ENCODE measurements at places on chromosomes 3 and 15.

GRCh38 chr3:12420393-12420792, 63.9 kb upstream of the TSEN2 start:
- DNase-seq: no peak

GRCh38 chr3:149055575-149055974, 30.8 kb downstream of the HLTF start:
- no peak for DNase-seq

- no peak for DNase-seq
Measured at GRCh38 chr3:188776447-188776846, 395.3 kb upstream of the TPRG1 start.

DNA sequence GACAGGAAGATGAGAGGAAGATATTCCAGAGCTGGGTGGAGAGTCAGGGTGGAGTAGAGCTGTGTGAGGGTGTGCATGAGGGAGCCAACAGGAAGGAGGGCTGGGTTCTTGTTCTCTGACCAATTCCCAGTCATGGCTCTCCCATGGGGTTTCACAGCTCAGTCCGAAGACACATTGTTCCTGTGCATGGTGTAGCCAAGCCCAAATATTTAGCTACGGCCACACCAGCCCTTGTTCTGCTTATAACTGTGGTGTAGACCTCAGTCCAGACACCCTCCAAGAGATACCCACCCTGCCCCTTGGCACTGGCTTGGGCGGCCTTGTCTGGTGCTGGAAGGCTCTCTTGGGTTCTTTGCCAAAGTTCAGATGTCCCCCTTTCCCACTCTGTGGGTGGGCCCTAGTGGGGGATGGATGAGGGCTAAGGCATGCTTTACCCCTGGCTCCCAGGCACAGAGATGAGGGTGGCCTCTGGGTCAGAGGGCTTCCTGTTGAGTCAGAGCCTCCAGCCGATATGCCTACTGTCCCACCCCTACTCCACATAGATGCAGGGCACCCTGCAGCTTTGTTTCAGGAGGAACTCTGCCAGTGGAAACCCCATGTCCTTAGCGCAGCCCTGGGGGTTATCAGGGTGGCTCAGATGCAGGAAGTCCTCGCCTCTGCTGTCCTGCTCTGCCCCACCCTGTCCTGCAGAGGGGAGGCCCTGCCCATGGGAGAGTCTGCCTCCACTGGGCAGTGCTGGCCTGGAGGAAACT, 271.2 kb upstream of the CTDSPL start:
- DNase-seq: no peak

DNA sequence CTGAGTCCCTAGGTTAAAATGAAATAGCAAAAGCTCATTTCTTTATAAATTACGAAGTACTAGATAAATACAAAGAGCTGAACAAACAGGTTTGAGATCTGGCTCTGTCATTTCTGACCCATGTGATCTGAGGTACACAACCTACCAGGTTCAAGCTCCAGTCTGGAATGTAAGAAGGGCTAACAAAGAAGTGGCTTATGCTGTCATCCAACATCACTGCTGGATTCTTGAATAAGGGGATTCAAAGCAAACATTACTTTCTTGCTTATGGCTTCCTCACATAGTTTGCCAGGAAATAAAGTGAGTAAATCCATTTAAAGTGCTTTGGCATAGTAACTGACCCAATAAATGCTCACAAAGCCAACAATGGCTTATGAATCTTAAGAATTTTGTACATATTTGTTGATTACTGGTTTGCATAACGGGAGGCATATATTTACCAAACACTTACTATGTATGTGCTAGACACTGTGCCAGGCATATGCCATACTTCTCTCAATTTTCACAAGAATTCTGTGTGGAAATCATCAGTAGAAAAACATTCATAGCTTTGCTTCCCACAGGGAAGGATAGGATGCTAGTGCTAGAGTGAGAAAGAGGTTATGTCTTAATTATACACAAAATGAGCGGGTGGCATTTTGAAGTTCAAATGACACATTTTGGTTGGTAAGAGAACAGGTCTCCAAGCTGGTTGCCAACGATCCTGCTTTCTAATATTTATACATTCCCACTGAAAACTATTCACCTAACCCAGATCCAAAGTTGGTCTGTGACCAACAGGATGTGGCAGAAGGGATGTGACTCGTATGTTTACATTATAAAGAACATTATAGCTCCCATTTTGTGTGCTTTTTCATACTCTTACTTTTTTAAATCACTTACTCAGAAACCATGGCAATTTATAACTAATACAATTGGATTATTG, 38.7 kb upstream of the CSPG5 start:
- DNase-seq: no peak

DNA sequence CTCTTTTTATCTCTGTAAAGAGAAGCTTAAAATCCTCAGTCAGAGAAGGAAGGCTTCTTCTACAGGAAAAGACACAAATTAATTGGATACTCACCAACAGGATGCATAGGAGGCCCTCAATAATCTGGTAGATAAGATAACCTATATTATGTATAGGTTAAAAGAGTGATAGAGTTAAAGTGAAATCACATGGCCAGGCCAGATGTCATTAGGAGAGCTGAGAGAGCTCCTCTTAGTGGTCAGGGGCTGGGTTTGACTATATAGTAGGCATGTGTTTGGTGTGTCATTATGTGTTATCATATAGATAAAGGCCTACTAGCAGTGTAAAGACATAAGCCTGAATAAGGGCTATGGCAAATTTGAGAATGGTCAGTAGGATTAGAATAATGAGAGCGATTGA, 479.3 kb downstream of the EPHA3 start:
- no peak for DNase-seq

- DNase-seq: no peak
Measured at GRCh38 chr3:2706144-2706835, 403.9 kb downstream of the IL5RA start.

DNA sequence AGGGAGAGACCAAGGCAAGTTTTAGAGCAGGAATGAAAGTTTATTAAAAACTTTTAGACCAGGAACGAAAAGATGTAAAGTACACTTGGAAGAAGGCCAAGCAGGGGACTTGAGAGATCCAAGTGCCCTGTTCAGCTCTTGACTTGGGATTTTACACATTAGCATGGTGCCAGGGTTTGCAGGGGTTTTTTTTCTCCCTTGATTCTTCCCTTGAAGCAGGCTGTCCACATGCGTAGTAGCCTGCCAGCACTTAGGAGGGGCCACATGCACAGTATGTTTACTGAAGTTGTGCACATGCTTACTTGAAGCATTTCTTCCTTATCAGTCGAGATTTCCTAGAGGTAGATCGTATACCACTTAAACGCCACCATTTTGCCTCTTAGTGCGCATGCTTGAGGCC, 277.5 kb upstream of the AGTR1 start:
- no peak for DNase-seq

GRCh38 chr3:133210656-133211055, 172.5 kb downstream of the TMEM108 start:
- no peak for DNase-seq
